Activated T-helper 1 cell treated with anti-CD3 and anti-CD28 coated beads, Interleukin-2, amount 50 U/mL, for 16 hours (primary cell): ENCODE measurements at places on chromosomes 13 and 19.

GRCh38 chr19:42831221-42832019 lies 48.1 kb downstream of the PSG1 start:
- DNase-seq: no peak

GRCh38 chr13:110536006-110536693 lies 25.4 kb downstream of the RAB20 start:
- DNase-seq: no peak

DNA sequence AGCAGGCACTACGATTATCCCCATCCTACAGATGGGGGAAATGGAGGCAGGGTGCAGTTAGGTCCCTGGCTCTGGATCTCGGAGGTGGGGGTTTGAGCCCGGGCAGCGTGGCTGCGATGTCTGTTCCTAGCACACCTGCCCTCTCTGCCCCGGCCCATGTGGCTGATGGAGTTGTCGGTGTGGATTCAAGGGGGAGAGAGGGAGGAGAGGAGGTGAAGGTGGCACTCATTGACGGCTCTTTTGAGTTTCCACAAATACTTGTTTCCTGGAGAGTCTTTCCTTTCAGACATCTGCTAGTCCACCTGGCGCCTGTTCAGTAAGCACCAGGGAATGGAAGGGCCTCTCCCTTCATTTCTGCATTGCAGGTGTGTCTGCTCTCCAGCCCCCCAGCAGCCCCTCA lies 69.9 kb downstream of the ARHGEF18 start:
- DNase-seq: no peak

DNA sequence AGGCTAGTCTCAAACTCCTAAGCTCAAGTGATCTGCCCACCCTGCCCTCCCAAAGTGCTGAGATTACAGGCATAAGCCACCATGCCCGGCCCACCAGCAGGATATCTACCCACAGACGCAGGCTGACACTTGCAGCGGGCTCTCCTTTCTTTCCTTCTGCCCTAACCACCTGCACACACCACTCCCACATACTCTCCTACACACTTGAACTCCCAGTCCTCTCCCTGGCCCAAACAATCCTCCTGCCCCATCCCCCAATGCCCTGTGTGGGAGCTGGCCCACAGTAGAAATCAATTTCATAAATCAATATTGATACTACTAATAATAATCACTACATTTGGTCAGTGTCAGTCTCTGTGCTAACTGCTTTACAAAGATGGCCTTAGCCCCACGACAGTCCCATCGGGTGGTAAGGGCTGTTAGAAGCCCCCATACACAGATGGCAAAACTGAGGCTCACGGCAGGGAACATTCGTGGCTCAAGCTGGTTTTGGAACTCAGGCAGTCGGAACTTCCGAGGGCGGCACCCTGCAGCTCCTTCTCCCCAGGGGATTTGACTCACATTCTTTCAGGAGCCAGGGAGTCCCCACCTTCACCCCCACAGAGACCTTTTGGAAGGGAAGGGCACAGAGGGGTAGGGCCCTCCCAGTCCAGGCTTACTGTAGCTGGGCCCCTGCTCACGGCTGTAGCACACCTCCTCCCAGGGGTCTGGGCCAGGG lies 3.4 kb upstream of the DPF1 start:
- DNase-seq: no peak

GRCh38 chr19:615619-616018 lies 17.7 kb downstream of the POLRMT start:
- DNase-seq: no peak

DNA sequence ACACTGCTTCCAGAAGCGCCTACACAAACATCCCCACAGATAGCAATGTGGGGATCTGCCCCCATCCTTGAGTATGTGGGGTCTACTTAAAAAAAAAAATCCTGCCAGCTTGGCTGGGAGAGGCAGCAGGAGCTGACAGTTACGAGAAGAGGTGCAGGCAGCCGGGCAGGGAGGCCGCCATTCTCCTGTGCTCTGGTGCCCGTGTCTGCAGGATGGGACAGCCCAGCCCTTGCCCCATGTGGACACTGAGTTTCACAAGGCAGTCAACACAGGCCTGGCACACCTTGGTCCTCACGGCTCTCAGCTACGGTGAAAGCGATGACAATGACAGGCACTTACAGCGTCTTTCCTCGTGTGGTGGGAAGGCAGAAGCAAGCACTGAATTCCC lies 24.0 kb downstream of the MPND start:
- DNase-seq: no peak

GRCh38 chr13:103883164-103883563 lies 816.9 kb upstream of the SLC10A2 start:
- no peak for DNase-seq

DNA sequence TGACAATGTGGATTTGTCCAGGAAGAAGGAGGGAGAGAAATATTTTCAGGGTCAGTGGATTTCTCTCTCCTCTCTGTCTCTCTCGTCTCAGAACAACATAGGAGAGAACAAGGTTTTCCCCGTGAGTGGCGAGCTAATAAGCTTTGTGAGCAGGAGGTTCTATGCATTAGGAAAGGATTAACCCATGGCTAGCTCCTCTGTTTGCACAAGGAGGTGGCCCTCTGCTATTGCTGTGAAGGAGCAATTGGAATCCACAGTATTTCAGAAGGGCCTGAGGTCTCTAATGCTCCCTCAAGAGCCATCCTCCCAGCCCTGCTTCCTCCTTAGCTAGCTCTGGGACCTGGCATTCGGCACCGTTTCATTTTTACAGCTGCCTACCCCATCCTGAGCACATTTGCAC lies 288.9 kb upstream of the MAB21L1 start:
- DNase-seq: no peak

GRCh38 chr13:52012512-52012836 lies 276 bp downstream of the ALG11 start:
- no peak for DNase-seq

DNA sequence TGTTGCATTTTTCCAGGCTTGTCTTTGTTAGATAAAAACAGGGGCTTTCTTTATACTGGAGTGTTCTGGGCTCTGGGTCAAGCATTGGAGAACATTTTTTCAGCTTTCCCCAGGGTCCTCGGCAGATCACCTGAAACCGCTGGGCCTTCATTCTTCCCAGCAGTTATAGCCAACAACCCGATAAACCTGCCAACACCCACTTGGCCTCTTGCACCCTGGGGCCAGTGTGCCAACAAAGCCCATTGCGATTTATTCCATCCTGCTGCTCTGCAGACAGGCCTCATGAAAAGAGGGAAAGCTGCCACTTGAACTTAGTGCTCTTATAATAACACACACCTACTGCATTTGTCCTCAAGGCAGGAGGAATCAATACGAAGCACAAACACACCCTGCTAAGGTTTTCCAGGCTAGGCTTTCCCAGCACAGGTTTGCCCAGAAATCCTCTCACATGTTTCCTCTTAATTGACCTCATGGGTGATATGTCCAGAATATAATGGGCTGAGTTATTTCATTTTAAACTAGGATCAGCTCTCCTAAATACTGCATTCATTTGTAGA lies 669.3 kb downstream of the LIG4 start:
- DNase-seq: no peak

- DNase-seq: no peak
Measured at GRCh38 chr19:31283701-31284100, 65.5 kb downstream of the TSHZ3 start.

GRCh38 chr19:53432088-53432661 lies 391 bp downstream of the ZNF761 start:
- no peak for DNase-seq

DNA sequence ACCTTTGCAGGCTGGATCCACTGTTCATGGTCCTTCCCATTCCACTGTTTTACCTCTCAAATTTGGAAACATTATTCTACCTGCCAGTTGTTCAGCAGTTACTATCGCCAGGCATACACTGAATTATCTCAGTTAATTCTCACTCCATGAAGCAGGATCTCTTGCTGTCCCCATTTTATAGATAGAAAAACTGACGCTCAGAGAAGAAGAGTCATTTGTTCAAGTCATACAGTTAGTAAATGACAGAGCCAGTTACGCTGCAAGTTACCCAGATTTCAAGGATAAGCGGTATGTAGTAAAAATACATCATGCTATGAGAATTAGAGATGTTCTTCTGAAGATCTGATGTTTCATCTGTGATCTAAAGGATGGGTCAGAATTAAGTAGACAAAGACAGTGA lies 40.2 kb upstream of the IGSF23 start:
- no peak for DNase-seq

DNA sequence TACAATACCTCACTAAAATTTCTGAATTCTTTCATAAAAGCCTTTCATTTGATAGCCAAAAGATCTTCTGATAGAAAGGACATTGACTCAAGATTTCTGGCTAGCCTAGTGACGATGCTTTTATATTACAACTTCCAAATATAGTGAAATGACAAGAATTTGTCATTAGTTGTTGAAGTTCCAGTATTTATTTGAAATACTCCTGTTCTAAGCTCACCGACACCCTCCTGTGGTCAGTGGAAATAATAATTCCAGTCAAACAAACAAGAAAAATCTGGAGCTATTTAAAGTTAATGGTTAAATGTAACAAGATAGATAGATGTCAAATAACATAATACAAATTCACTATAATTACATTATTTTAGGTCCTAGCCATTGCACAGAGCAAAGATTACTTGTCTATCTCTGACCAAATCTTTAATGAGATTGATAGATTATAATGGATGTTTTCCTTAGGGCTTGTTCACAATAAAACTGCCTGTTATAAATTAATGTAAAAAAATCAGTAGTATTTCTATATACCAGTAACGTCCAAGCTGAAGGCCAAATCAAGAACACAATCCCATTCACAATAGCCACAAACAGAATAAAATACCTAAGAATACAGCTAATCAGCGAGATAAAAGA lies 195.5 kb downstream of the RGCC start:
- no peak for DNase-seq

DNA sequence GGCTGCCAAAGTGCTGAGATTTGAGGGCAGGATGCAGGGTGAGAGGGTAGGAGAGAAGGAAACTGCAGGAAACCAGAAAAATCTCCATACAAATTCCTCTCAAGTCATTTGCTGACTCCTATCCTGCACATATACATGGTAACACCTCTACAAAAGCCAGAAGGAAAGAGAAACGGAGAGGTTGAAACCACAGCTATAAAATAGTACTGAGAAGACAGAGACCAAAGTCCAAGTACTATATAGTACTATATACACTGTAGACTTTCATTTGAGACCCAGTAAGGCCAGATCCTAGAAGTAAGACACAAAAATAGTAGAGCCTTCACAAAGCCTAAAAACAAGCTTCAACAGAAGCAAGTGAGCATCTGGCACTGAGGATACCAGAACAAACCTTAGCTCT lies 103.1 kb downstream of the UGGT2 start:
- no peak for DNase-seq

DNA sequence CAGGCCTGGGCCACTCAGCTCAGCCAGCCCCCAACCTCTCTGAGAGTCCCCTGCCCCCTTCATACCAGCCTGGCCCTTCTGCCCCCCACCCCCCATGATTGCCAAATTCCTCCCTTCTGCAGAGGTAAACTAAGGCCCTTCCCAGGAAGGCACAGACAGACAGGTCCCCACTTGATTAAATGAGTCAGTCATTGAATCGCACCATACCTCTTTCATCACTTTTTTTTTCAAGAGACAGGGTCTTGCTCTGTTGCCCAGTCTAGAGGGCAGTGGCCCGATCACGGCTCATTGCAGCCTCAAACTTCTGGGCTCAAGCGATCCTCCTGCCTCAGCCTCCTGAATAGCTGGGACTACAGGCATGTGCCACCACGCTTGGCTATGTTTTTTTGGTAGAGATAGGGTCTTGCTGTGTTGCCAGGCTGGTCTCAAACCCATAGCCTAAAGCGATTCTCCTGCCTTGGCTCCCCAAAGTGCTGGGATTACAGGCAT lies 6.0 kb downstream of the PODNL1 start:
- DNase-seq: no peak

GRCh38 chr13:105340061-105340606 lies 1195.3 kb downstream of the EFNB2 start:
- DNase-seq: no peak

DNA sequence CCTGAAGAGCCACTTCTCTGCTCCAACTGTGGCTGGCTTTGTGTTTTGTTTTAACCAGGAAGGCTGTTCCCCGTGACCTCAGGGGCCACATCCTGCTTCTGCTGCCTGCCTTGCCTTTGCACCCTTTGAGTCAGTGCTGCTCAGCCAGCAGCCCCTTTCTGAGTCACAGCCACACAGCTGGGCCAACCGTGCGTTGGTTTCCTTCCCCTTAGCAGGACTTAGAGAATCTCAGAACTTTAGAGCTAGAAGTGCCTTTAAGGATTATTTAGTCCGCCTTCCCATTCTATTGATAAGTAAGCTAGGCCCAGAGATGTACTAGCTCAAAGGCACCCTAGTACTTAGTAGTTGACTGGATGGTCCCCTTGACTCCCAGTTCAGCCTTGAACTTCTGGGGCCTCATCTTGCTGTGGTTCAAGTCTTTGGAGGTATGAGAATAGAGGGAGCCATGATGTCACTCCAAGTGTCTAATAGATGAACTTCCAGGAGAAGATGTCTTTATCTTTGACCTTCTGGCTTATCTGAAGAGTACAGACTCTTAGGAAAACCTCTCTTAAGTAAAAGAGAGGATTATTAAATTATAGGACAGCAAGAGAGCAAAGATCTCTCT lies 8.0 kb downstream of the RGCC start:
- DNase-seq: peak; percentile 77

DNA sequence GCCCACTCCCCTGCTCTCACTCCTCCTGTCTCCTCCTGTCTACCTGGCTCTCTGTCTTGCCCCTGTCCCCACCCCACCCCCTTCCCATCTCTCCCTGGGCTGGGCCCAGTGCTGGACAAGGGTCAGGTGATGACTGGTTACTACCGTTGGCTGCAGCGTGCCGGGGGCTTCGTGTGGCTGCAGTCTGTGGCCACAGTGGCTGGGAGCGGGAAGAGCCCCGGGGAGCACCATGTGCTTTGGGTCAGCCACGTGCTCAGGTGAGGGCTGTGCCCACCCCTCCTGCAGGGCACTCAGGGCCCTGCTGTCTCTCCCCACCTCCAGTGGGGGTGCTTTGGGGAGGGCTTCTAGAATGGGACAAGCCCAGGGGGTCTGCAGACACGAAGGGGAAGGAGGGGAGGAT lies 7.6 kb downstream of the TMEM160 start:
- no peak for DNase-seq

GRCh38 chr13:42049454-42049813 lies 986 bp downstream of the DGKH start:
- DNase-seq: no peak

- DNase-seq: no peak
Measured at GRCh38 chr13:40498461-40498860, 168.0 kb downstream of the FOXO1 start.

DNA sequence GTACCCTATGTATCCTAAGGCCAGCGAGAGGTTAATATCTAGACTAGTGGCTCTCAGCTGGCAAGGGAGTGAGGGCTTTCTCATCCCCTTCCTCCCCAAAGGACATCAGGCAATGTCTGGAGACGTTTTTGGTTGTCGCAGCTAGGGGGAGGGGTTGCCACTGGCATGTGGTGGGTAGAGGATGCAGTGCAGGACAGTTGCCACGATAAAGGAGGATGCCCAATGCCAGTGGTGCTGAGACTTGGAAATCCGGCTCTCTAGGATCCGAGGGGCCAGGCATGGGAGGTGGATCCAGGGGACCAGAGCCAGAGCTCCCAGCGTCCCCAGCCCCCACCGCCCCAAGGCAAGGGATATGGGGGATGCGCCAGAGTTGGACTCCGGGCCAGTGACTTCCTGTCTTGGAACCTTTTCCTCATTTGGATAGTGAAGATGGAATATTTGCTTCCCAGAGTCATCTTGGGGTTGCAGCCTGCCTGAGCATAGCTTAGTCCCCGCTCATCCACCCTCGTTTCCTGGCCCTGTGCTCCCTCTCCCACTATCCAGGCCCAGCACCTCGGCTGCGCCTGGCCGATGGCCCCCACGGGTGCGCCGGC lies 4.9 kb downstream of the SSC5D start:
- no peak for DNase-seq
